ENCODE measurements at places on chromosomes 2 and 18.

DNA sequence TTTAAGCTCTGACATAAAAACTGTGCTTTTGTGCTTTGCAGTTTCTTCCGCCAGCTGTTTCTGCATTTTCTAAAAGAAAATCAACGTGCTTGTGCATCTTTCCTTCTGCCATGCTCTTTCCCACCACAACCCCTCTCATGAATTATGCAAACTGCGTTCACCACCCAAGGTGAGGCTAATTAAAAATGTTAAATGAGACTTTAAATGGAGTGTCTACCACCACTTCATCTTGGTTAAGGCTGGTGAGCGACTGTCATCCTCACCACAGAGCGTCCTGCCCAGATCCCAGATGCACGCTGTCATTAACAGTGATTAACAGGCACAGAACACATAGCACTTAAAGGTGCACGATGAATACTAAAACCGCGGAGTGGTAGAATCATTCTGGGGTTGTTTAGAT is 250.5 kb upstream of the RAB6C start:
- DNase-seq = no peak

GRCh38 chr18:50917021-50917420 is 38.1 kb downstream of the ME2 start:
- peak; percentile 68 for DNase-seq

DNA sequence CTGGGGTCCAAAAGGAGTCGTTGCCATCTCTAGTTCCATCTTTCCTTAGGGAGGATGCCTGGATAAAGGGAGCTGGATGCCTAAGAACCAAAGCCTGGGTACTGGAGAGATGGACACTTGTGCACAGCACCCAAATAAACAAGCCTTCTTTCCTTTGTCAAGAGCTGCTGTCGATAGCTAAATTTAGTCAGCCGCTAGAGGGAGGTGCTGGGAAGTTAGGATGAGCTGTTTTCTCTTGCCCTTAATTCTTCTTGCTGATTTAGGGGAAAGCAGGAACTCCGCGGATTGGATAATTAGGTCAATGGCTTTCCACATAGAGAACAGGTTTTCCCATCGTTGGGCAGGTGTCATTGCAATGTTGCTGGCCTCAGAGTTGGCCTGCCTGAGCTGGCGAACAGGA is 30.9 kb upstream of the SERPINB12 start:
- DNase-seq = peak; percentile 60

DNA sequence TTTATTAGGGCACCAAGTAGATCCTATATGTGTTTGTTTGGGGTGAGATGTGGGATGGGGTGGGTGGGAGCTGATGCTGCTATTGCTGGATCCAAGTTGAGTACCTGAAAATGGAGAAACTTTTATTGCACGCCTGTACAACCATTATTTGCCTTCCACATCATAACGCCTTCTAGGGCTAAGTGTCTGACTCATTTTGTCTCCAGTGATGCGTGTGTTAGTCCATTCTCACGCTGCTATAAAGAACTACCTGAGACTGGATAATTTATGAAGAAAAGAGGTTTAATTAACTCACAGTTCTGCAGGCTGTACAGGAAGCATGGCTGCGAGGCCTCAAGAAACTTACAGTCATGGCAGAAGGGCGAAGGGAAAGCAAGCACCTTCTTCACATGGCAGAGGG is 58.2 kb downstream of the KDM3A start:
- DNase-seq = no peak

DNA sequence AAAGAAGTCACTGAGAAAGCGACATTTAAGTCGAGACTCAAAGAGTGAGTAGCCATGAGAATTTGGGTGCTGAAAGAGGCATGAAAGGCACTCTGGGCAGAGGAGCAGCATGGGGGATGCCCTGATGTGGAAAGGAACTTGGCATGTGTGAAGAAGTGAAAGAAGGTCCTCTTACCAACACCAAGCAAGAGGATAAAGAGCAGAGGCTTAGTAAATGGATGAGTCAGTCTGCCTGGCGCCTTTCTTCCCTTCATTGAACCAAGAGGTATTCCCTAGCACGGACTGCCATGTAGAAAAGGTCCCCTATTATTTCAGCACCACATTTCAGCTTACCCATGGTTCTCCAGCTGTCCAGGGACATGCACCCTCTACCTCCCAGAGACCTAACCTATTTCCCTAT is 221.1 kb upstream of the NRP2 start:
- no peak for DNase-seq
